Upper lobe of right lung (tissue), 1 donor: ENCODE measurements at places on chromosomes 1 and 21. TPM values are rescaled to one million over a fixed set of nuclear protein-coding genes. Genes with fewer than 3 reads are reported as not detected.

DNA sequence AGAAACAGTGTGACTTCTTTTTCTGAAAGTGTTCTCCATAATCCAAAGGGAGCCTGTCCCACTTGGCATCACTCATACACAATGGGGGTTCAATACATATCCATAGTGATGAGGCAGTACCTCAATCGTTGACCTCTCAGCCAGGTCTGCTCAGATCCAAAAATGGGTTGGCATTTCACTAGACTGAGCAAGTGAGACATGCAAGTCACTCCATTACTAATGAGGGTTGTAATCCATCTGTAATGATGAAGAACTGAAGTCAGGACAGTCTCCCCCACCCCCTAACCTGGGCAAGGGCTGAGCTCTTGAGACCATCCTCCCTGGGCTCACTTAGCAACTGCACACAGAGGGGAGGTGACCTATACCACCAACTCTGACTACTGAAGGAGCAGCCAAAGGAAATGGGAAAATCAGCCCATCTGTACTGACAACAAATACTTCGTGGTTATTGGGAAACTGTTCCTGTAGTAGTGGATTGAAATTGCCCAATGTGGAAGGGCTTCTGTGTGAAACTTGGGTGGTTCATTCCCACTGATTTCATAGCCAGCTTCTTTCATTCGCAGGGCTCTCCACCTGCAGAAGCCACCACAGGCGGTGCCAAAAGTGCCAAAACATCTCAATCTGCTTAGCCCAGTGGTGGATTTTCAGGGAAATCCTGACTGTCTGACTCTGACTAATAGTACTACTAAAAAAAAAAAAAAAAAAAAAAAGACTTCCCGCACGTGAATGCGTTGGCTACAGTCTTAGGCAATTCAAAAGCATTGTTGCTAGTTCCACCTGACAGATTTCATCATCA lies 5.0 kb downstream of the NGF start:
- DNase-seq, result no peak
- H3K27ac ChIP-seq, result peak overlapping the region; percentile 26
- H3K36me3 ChIP-seq, result no peaks in the 10 kb centered on the region
- peaks cover 25% of the 10 kb centered on the region for H3K4me1 ChIP-seq
- H3K27me3 ChIP-seq, result peaks cover 6% of the 10 kb centered on the region

DNA sequence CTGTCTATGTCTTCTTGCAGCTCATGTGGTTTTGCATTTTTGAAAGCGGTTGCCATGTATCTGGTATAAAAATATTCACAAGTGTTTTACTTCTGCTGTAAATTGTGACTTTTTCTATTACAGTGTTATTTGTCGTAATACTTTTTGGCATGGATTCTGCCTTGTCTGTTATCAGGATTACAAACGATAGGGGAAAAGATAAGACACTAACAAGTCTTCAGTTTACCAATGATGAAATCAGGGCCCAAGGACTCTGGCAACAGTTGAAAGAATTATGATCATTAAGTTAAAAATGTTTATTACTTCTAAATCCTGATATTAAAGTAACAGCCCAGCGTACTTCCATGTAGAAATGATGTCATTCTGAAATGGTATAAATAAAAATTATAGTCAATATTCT lies 298.8 kb downstream of the KIF26B start:
- H3K4me3 ChIP-seq, result no peak overlapping the region
- DNase-seq, result no peak
- H3K27ac ChIP-seq, result no peak overlapping the region
- H3K27me3 ChIP-seq, result no peaks in the 10 kb centered on the region
- H3K4me1 ChIP-seq, result no peaks in the 10 kb centered on the region
- H3K36me3 ChIP-seq, result no peaks in the 10 kb centered on the region

RBP7 gene
- 8.7 TPM for total RNA-seq

MEX3A gene
- total RNA-seq, result 0.52 TPM

DNA sequence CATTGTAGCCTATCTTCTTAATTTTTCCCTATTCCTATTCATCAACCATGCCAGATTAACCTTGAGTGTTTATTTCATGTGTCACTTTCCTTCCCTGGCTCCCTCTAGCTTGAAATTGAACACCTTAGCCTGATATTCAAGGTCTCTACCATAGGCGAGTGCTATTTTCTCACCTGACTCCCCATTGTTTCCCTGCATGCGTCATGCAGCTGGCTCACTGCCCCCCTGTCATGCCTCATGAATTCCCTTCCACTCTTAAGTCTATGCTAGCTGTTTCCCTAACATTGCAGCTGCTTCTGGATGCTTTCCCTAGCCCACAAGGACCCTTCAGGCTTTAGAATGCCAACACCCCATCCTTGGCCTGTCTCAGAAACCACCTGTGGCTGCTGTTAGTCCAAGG lies 56.7 kb upstream of the CD1D start:
- no peaks in the 10 kb centered on the region for H3K36me3 ChIP-seq
- H3K4me1 ChIP-seq, result no peaks in the 10 kb centered on the region
- no peak overlapping the region for H3K27ac ChIP-seq
- DNase-seq, result no peak
- H3K4me3 ChIP-seq, result no peak overlapping the region

OR2L2 gene
- 0.14 TPM for total RNA-seq

- H3K4me3 ChIP-seq, result no peak overlapping the region
- H3K27me3 ChIP-seq, result no peaks in the 10 kb centered on the region
- no peaks in the 10 kb centered on the region for H3K4me1 ChIP-seq
- H3K27ac ChIP-seq, result no peak overlapping the region
These were observed 7.0 kb downstream of the TNFRSF18 start for GRCh38 chr1:1199141-1199960.

- DNase-seq, result no peak
- no peaks in the 10 kb centered on the region for H3K36me3 ChIP-seq
- no peaks in the 10 kb centered on the region for H3K27me3 ChIP-seq
- H3K27ac ChIP-seq, result no peak overlapping the region
- H3K4me1 ChIP-seq, result no peaks in the 10 kb centered on the region
- no peak overlapping the region for H3K4me3 ChIP-seq
These were observed 215.4 kb downstream of the OMA1 start for GRCh38 chr1:58331156-58331555.

- no peak overlapping the region for H3K4me3 ChIP-seq
- no peaks in the 10 kb centered on the region for H3K27me3 ChIP-seq
- peaks cover 25% of the 10 kb centered on the region for H3K4me1 ChIP-seq
- H3K27ac ChIP-seq, result no peak overlapping the region
These were observed 32.3 kb downstream of the TMEM63A start for GRCh38 chr1:225849925-225850324.

GRCh38 chr21:37593015-37593414 lies 226.4 kb downstream of the DYRK1A start:
- no peaks in the 10 kb centered on the region for H3K27me3 ChIP-seq
- no peaks in the 10 kb centered on the region for H3K36me3 ChIP-seq
- no peaks in the 10 kb centered on the region for H3K4me1 ChIP-seq
- H3K4me3 ChIP-seq, result no peak overlapping the region
- H3K27ac ChIP-seq, result no peak overlapping the region

DNA sequence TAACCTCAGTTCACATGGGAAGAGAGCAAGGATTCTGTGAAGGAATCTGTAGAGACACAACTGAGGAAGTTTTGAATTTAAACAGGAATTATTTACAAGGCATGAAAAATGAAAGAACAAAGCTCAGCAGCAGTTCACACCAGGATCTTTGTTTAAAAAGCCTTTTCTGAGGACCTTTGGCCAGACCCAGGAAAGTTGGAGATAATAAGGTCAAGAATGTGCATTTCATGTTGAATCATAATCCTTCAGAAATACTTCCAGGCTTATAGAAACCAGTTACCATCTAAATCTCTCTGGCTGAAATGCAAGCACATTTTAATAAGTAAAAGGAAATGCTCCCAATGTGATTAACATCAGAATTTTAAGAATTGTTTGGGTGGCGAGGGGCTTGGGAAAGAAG lies 2.7 kb downstream of the CLIC6 start:
- DNase-seq, result no peak
- peak overlapping the region; percentile 52 for H3K4me3 ChIP-seq
- H3K4me1 ChIP-seq, result peaks cover 6% of the 10 kb centered on the region
- peaks cover 33% of the 10 kb centered on the region for H3K27me3 ChIP-seq
- no peak overlapping the region for H3K27ac ChIP-seq
- no peaks in the 10 kb centered on the region for H3K36me3 ChIP-seq

DNAJC11 gene
- total RNA-seq, result 37.6 TPM

DNA sequence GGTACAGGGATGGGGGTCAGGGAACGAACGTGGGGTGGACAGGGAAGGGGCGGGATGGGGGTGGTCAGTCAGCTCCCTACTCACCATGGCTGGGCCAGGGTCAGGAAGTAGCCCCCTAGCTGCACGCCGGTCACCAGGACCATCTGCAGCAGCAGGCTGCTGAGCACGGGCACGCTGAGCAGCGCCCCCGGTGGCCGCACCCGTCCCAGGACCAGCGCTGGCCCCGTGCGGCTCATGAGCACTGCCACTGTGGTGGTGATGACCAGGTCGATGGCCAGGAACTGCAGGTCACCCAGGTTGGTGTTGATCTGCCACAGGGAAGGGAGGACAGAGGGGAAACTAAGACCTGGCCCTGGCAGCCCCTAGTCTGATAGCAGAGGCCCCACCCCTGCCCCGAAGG lies 6.5 kb upstream of the MFAP2 start:
- peaks cover 29% of the 10 kb centered on the region for H3K36me3 ChIP-seq
- no peak for DNase-seq

DNA sequence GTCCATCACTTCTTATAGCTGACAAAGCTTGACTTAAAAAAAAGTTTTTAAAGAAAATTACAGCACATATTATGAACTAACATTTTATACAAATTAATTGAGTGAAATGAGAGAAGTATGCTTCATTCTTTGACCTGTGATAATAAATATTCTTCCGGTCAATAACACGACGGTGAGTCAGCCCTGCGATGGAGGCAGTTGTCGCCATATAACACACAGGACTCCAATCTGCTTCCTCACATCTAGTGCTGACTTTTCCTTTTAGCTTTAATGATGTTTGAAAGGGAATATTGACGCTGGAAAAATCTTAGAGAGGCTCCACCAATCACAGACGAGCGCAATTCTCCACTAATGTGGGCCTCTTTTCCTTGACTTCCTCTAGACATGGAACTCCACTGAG lies 166.9 kb upstream of the C1orf21 start:
- no peaks in the 10 kb centered on the region for H3K27me3 ChIP-seq
- no peak overlapping the region for H3K4me3 ChIP-seq
- no peak overlapping the region for H3K27ac ChIP-seq
- no peaks in the 10 kb centered on the region for H3K36me3 ChIP-seq

DNA sequence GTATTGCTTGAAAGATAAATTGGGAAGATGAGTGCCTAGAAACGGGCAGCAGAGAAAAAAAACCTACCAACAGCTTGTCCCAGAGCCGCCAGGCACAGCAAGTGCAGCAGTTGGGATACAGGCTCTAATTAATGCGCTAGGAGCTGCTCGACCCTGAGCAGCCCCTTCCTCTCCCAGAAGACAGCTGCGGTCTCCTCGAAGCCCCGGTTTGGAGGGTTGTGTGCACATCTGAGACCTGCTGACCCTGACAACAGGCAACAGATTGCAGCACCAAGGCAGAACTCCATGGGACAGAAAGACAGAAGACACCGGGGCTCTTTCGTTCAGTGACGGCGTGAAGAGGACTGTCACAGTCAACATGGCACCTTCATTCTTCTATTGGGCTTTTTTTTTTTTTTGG lies 101.4 kb downstream of the TSEN15 start:
- H3K36me3 ChIP-seq, result no peaks in the 10 kb centered on the region
- peak overlapping the region; percentile 46 for H3K4me3 ChIP-seq
- no peaks in the 10 kb centered on the region for H3K27me3 ChIP-seq
- DNase-seq, result no peak
- H3K4me1 ChIP-seq, result peaks cover 31% of the 10 kb centered on the region
- H3K27ac ChIP-seq, result peak overlapping the region; percentile 81

- no peaks in the 10 kb centered on the region for H3K4me1 ChIP-seq
- H3K4me3 ChIP-seq, result no peak overlapping the region
- H3K27me3 ChIP-seq, result peaks cover 2% of the 10 kb centered on the region
- H3K27ac ChIP-seq, result no peak overlapping the region
- no peak for DNase-seq
- H3K36me3 ChIP-seq, result no peaks in the 10 kb centered on the region
These were observed 9.3 kb downstream of the SLAMF7 start for GRCh38 chr1:160748181-160748877.

- H3K27me3 ChIP-seq, result peaks cover 5% of the 10 kb centered on the region
- no peak overlapping the region for H3K27ac ChIP-seq
- DNase-seq, result no peak
- no peaks in the 10 kb centered on the region for H3K4me1 ChIP-seq
These were observed 14.0 kb downstream of the CAMK1G start for GRCh38 chr1:209597499-209597898.
